ENCODE measurements at places on chromosomes 2 and 18. TPM values are rescaled to one million over a fixed set of nuclear protein-coding genes. Genes with fewer than 3 reads are reported as not detected.

DNA sequence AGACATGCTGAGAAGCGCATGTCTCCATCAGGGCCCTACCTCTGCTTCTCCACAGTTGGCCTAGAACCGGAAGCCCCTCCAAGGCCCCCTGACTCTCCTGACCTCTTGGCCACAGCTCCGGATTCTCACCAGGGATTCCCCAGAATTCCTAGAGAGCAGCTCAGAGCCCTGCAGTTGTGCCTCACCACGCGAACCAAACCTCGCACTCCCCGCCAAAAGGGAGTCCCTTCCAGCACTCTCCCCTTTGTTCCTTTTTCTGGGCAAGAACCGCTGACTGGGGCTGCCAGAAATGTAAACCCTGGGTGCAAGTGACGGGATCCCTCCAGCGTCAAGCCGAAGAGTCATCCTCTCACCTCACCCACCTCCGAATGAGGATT, 36.7 kb downstream of the AFF3 start:
- DNase-seq, result no peak

The REG3A gene
- not detected for total RNA-seq

GRCh38 chr2:230847883-230848388, 16.8 kb upstream of the ITM2C start:
- peak; percentile 44 for DNase-seq

- no peak for DNase-seq
Measured at GRCh38 chr2:239008004-239008403, 160.1 kb downstream of the TWIST2 start.

- no peak for DNase-seq
Measured at GRCh38 chr2:57408587-57408986, 638.0 kb upstream of the VRK2 start.

The MAPK4 gene
- total RNA-seq, result not detected

- no peak for DNase-seq
Measured at GRCh38 chr2:10901160-10901939, 10.4 kb upstream of the KCNF1 start.

DNA sequence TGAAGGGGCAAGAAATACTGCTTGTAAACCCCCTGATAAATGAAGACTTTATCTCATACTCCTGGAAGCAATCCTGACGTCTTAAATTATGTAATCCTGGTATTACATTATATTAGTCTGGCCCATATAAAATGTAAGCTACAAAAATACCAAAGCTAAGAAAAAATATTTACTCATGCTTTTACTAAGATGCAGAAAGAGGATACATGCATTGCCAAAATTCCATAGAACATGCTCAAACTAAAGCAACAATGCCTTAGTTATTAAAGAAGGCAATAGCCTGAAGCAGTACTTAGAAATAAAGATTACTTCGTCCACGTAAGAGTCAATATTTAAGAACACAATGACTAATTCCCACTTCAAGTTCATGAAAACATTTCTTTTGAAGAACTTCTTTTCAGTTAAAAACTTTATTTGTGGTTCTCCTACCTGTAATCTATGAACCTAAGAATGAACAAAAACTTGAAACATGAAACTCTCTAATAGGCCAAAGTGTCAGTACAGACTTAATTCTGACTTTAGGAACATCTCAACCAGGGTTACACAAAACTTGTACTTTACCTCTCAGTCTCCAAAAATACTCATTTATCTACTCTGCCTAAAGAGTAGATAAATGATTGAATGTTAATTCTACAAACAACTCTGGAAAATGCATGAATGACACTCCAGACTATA, 117.3 kb downstream of the THADA start:
- no peak for DNase-seq

DNA sequence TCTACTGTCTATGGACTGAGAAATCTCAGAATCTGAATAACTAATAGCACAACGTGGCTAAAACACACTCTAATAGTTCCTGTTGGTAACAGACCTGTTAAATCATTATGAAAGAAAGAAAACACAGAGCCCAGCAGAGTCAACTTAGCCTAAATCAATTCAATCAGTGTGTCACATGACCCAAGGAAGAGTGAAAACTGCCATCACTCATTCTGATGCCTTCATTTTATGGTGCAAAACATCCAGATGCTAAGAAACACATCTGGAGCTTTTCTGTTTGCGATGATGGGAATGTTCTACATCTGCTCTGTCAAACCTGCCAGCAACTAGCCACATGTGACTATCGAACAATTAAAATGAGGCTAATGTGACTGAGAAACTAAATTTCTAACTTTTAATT, 295.7 kb upstream of the TRIB2 start:
- DNase-seq, result no peak

GRCh38 chr2:234546770-234547169, 49.9 kb upstream of the ARL4C start:
- DNase-seq, result no peak

GRCh38 chr2:3483227-3483985, 35.9 kb downstream of the ADI1 start:
- peak; percentile 70 for DNase-seq

- no peak for DNase-seq
Measured at GRCh38 chr2:46771309-46771708, 144.3 kb downstream of the MCFD2 start.

GRCh38 chr2:240256704-240257637, 116.5 kb upstream of the OTOS start:
- no peak for DNase-seq

DNA sequence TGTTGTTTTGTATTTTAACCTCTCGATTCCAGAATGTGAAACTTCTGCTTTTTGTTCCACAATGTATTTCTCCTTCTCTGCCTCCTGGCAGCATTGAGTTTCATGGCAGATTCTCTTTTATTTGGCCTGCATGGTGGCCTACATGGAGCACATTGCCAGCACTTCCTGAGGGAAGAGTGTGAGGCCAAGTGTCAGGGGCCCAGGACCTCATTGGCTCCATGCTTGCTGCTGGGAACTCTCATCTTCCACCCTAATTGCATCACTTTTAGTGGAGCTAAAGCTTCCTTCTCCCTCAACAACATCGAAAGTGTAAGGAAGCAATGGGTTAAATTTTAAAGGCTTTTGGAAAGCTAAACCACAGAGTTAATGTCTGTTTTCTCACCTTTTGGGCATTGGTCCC, 9.5 kb downstream of the TRIB2 start:
- DNase-seq, result no peak

GRCh38 chr2:25323610-25324189, 18.0 kb downstream of the DNMT3A start:
- no peak for DNase-seq

DNA sequence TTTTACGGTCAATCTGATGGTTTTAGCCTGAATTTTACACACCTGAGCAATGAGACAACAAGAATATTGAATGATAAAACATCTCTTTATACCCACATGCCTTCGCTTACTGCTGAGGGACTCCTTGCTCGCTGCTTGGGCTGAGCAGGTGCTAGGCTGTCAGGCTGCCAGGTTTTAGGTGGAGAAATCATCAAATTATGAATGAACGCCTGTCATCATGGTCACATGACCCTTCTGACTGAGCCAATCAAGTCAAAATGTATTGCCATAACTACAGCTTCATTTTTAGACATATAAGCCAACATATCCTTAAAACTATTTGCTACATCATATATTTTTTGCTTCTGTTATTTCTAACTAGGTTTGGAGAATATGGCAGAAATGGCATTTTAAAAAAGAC, 274.0 kb downstream of the LNPK start:
- no peak for DNase-seq

DNA sequence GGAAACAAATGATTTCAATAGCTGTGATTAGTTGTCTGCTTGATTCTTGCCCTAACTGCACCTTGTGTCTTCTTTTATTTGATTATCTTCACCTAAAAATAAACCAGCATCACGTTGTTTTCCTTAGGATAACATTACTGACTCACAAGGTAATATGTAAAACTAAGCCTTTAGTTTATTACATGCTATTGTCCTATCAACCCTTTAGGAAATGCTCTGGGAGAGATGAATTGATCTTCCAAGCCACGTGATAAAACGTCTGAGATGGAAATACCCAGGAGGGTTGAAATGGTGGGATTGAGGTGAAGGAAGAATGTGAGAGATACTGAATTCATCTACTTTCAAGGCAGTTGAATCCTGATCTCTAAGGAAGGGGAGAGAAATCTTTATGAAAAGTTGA, 34.5 kb upstream of the TMEM178A start:
- DNase-seq, result no peak

- DNase-seq, result no peak
Measured at GRCh38 chr18:6031442-6031841, 136.1 kb upstream of the TMEM200C start.

The TWIST2 gene
- total RNA-seq, result 5.4 TPM

The IL37 gene
- total RNA-seq, result not detected

The CFLAR gene
- 323 TPM for total RNA-seq

The RAD51AP2 gene
- not detected for total RNA-seq

DNA sequence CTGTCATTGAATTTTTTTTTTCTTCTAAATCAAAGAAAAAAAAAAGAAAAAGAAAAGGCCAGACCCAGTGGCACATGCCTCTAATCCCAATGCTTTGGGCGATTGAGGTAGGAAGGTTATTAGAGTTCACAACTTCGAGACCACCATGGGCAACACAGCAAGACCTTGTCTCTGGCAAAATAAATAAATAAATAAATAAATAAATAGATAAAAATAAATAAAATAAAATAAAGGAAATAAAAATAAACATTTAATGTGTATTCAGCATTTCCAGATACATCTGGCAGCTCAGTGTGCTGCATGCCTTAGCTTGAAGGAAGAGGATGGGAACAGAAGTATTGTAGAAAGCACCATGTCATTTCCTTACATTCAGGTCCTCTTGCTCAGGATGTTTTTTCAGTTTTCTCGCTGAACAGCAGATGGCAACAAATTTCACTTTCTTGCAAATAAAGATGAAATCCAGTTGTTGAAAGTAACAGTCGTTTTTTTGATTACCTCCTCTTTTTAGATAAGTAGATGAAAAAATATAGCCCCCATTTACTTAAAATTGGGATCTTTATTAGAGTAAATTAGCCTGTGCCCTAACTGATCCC, 25.7 kb upstream of the FAM178B start:
- DNase-seq, result peak; percentile 33

The CDH2 gene
- 36.5 TPM for total RNA-seq

The CXCR4 gene
- 30.5 TPM for total RNA-seq

- DNase-seq, result no peak
Measured at GRCh38 chr2:230218421-230218820, 1.4 kb downstream of the SP110 start.

- no peak for DNase-seq
Measured at GRCh38 chr18:9413576-9413975, 61.7 kb upstream of the RALBP1 start.

DNA sequence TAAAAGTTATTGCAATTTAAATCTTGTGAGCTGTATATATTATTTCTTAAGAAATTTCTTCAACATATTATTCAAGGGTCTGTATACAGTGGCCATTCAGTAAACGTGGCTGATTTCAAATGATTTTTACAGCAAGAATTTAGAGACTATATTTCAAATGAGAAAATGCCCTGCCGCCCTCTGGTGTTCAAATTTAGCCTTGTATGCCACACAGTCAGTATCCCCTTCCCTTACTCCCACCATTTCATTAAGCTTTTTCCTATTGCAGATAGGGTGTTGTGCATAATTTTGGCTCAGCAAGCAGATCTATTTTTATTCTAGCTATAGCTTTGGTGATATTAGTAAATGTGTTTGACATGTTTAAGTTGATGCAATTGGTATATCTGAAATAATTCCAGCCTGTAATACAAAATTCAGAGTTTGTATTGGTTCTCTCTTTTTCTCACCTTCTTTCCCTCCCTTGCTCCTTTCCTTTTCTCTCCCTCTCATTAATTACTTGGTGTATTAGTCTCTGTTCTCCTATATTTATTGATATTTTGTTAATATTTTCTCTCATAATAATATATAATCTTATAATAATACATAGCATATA, 22.8 kb upstream of the SCN7A start:
- no peak for DNase-seq

GRCh38 chr18:25039781-25040180, 312.2 kb downstream of the ZNF521 start:
- no peak for DNase-seq

The HOXD13 gene
- not detected for total RNA-seq

GRCh38 chr2:70385966-70386595, 84.2 kb upstream of the FAM136A start:
- no peak for DNase-seq

DNA sequence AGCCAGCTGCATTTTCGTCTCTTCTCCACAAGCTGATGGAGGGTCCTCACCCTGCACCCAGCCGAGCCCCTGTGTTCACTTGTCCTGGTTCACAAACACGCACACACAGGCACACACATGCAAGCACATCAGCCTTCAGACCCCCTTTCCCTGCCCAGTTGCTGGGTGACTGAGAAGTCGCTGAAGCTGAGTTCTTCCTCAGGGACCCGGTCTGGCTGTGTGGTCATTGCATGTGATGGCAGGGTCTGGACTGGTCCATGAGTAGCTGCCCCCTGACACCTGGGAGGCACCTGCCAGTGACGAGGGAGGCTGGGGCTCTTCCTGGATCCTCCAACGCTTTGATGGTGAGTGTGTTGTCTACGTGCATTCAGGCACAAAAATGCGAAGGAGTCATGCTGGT, 546.1 kb upstream of the SALL3 start:
- DNase-seq, result no peak

GRCh38 chr18:10006311-10006893, 92.6 kb downstream of the VAPA start:
- DNase-seq, result no peak

The INO80D gene
- 8.7 TPM for total RNA-seq

GRCh38 chr2:176554101-176555048, 285.1 kb downstream of the MTX2 start:
- peak; percentile 15 for DNase-seq

DNA sequence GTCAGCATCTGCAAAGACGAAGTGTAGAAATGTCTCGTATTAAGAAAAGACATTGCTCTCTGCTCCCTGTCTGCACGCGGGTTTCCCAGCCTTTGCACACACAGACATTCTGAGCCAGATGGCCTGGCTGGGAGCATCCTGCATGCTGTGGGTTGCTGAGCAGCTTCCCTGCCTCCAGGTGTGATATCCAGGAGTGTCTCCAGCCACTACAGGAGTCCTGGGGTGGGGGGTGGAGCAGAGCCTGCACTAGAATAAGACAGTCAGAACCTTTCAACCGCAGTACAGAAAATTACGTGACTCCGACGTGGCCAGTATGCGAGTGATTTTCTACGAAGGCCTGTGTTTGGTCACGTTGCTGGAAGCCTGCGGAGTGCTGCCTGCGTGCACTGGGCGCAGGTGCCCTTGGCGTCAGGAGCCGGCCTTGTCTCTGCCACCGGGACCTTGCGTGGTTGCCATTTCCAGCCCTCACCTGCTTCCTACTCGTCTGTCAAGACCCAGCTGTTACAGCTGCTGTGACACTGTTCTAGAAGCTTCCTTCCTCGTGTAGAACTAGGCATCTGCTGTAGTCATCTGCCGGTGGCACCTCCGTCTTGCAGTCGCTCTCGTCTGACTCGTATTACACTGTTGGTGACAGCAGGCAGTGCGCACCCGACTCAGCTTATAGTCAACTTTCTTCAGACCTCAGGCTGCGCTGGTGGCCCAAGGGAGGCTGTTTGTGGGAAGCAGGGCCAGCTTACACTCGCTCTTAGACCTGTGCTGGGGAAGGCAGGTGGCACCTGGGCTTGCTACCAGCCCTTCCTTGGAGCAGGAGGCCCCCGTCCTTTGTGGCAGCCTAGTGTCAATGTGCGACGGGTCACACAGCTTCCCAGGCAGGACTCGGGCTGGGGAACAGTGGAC, 11.2 kb downstream of the CTDP1 start:
- no peak for DNase-seq

The FAM98A gene
- total RNA-seq, result 36.9 TPM
